Adrenal gland (tissue), 19 donors: ENCODE measurements at places on chromosomes 12 and 14. TPM values are rescaled to one million over a fixed set of nuclear protein-coding genes. Genes with fewer than 3 reads are reported as not detected.

SLCO1B1 gene
- polyA plus RNA-seq = not detected

NINJ2 gene
- 2.0 TPM for polyA plus RNA-seq

SLC39A2 gene
- polyA plus RNA-seq = not detected

KRT6C gene
- not detected for polyA plus RNA-seq

DCAF4 gene
- 16.1 TPM for polyA plus RNA-seq

PPP1R1A gene
- polyA plus RNA-seq = 32.5 TPM

AKAP6 gene
- 7.5 TPM for polyA plus RNA-seq

SDS gene
- polyA plus RNA-seq = 41.2 TPM

CYP27B1 gene
- 3.5 TPM for polyA plus RNA-seq

PRB2 gene
- not detected for polyA plus RNA-seq

LHX5 gene
- not detected for polyA plus RNA-seq

B4GALNT3 gene
- polyA plus RNA-seq = 16.2 TPM

AP5M1 gene
- 46.3 TPM for polyA plus RNA-seq

CCDC198 gene
- polyA plus RNA-seq = not detected

TRIP11 gene
- 4.9 TPM for polyA plus RNA-seq

FAM234B gene
- polyA plus RNA-seq = 0.67 TPM
